Stimulated activated CD4-positive, alpha-beta T cell treated with anti-CD3 and anti-CD28 coated beads, TNF-alpha, amount 100 ng/mL, for 48 hours (primary cell): ENCODE measurements at places on chromosomes 12 and 14.

DNA sequence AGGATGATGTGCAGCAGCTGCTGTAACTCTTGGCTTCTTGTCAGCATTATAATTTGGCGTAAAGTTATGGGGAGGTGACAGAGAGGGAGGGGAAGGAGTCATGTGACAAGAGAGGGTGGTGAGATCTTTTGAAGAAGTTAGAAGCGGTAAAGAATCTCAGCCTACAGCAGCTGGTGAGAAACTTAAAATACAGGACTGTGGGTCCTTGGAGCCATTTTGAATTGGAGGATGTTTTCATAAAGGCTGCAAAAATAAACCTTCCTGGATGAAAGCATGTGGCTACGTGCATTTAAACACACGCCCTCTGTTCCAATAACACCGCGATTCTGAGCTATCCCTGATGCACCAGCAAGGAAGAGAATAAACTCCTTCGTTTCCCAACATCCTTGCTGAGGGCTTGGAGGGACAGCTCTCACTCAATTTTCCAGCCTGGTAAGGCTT, 133.7 kb downstream of the TMEM30B start:
- DNase-seq = no peak

GRCh38 chr12:44477331-44477980, 398.7 kb downstream of the NELL2 start:
- DNase-seq = no peak

GRCh38 chr14:92938235-92938875, 15.4 kb downstream of the CHGA start:
- no peak for DNase-seq

DNA sequence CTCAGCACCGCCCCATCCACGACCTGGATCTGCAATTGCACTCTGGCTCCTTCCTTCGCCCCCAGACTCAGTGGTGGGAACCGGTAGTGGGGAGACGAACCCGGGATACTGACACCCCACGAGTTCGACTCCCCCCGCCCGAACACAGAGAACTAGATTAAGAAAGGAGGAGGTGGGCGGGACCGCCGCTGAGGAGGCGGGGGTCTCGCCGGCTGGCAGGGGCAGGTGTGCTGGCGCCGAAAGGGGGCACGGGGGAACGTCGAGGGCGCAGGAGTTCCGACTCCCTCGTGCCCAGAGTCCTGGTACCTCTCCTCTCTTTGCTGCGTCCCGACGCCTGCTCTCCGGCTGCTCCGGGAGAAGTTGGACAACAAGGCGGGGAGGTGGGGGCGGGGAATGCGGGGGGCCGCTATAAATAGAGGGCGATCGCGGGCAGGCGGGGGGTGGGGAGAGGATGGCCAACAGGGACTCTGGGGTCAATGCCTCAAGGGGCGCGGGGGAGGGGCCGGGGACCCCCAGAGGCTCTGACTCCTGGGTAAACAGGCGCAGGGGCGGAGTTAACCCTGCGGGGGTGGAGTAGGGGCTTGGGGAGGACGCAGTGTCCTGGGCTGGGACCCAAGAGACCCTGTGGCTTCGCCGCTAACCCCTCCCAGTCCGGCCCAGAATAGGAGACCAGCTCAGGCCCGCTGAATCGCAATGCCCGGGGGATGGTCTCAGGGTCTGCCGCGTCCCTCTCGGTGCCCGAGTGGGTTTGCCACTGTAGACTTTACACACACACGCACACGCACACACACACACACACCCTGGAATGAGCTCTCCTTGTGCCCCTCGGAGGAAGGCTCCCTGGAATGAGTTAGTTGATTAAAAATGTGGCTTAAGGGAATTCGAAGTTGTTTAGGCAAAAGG, 761 bp upstream of the NDRG2 start:
- DNase-seq = no peak

- no peak for DNase-seq
Measured at GRCh38 chr14:54193871-54194270, 202.9 kb upstream of the CDKN3 start.

DNA sequence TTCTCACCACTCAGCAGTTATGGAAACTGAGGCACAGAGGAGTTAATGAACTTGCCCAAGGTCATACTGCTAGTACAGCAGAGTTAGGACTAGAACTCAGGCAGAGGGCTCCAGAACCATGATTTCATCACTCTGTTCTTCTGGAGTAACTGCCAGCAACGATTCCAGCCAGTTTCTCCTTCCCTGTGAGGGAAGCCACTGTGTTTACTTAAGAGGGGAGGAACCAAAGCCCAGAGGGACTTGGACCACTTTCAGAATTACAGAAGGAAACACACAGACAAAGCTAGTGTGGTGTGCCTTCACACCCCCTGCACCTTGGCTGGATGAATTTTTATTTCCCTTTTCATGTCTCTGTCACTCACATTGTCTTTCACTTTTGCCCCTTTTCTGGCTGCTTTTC, 398.2 kb downstream of the DPF3 start:
- DNase-seq = no peak

DNA sequence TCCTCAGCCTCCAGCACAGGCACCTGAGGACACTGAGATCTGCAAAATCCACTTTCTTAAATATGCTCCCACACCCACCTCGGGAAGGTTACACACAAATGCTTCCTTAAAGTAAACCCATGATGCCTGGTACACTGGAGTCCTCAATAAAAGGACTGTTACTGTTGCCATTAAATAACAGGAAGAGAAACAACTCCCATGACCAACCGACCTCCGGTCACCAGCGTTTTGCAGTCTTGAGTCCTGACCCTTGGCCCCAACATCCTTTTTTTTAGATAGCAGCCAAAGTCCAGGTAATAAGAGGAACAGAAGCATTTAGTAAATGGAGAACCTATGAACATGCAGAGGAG, 42.4 kb downstream of the ITPK1 start:
- no peak for DNase-seq

DNA sequence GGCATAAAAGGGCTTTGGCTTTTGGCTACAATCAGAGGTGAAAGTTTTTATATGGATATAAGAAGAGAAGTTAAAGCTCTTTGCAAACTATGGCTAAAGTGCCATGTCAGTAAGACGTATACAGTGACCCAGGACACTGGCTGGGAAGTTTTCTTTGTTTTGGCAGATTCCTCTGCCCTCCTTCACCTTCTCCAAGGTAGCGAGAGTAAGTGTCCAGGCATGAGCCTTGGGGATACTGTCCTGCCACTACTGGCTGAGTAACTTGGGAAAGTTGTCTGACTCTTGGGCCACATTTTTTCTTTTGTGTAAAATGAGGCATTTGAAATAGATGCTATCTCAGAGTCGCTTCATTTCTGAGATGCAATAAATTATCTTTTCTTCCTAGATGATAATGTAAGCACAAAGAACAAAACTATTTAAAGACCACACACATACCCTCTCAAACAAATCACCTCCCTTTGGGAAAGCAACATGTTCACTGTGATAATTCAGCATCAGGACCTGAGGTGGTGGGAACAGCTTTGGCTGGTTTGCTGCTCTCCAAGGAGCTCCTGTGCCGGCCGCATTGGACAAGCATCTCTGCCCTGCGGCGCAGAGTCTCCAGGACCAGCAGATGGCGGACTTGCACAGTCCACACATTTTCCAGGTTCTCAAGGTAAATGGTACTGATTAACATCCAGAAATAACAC, 106.3 kb downstream of the PTCSC3 start:
- peak; percentile 24 for DNase-seq

DNA sequence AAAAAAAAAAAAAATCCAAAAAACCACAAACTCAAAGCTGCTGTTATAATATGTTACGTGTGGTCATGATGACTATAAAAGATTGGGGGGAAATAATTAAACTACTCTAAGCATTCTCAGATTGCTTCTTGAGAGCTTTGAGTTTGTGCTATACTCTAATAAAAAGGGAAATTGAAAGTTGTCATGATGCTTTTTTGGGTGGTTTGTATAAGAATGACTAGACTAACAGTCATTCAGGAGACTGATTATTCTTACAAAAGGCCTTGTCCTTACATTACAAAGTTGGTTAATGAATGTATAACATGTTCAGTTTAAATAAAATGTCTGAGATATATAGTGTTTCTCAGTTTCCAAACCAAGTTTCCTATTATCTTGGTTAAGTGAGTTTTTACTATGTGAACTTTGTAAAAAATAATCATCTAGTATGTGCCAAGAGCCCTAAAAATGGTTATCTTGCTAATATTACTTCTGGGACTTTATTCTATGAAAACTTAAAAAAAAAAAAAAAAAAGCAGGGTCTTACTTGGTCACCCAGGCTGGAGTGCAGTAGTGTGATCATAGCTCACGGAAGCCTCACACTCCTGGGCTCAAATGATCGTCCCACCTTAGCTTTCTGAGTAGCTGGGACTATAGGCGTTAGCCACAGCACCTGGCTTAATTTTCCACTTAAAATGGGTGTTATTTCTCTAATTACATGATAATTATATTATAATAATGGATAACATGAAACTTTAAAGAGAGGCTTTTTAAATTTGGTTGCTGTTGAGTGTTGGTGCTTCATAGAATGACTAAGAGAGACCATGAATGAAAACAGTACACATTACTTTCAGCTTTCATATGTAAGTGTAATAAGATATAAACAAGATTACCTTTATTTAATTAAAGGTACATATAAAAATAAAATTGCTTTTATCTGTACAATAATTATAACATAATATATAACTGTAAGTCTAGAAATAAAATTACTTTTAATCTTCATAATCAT, 459.6 kb upstream of the RGS6 start:
- DNase-seq = no peak

DNA sequence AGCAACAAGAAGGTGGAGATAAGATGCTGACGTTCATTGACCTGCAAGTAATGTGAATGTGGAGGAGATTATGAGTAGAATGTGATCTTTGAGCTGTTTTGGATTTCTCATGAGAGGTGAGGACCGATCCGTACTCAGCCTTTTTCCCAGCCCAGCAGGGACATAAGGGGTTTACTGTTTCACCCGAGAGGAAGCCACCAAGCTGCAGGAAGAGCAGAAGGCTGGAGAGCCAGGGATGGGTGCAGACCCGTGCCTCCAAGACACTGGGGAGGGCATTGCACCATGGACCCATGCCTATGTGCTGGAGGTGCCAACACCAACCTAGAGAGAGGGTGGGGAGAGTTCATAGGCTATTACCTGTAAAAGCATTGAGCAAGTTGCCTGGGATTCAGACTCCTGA, 206.0 kb upstream of the DIO3 start:
- no peak for DNase-seq

DNA sequence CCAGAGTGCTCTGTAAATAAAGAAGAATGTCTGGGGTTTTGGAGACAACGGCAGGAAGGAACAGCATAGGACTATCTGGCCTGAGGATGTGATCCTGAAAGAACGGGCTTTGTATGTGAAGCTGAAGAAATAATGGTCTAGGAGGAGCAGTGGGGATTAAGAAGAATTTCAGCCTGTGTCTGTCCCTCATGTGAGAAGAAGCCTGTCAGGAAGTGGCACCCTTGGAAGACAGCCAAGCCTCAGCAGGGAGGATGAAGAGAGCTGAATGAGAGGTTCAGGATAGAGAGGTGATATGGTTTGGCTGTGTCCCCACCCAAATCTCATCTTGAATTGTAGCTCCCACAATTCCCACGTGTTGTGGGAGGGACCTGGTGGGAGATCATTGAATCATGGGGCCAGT, 56.9 kb upstream of the TCL1A start:
- DNase-seq = no peak
